ENCODE measurements at places on chromosomes 11 and 22.

DNA sequence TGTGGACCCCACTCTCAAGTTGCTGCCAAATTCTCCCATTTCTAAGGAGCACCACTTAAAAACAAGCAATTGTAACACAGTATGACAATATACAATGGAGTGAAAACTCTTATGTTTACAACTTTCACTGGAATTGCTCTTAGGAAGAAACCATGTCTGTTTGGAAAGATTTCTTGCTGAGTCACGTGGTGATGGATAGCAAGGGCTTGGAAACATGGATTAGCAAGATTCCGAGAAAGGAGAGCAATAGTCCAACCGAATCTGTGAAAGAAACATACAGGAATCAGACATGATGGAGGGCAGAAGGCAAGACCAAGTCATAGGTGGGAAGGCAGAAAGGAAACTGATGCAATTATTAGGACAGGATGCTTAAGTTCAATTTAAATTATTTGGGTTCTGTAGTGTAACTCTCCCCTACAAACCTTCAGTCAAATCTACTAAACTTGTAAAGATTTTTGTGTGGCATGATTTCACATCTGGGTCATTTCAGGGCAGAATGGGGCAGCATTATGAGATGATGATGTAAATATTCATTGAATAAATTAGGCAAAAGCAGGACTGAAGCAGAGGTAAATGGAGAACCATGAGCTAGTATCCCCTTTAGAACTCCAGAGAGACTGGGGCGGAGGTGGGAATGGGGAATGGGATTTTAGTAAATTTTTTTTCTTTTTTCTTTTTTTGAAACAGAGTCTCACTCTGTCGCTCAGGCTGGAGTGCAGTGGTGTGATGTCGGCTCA is 27.8 kb upstream of the THY1 start:
- no peak overlapping the region for H3K4me3 ChIP-seq
- no peak overlapping the region for H3K27ac ChIP-seq
- no peaks in the 10 kb centered on the region for H3K27me3 ChIP-seq
- DNase-seq = no peak
- no peaks in the 10 kb centered on the region for H3K36me3 ChIP-seq
- no peaks in the 10 kb centered on the region for H3K4me1 ChIP-seq

GRCh38 chr11:17542249-17542648 is 2.0 kb downstream of the USH1C start:
- no peak overlapping the region for H3K27ac ChIP-seq
- no peak for DNase-seq
- no peak overlapping the region for H3K4me3 ChIP-seq
- no peaks in the 10 kb centered on the region for H3K27me3 ChIP-seq
- H3K4me1 ChIP-seq = no peaks in the 10 kb centered on the region
- H3K36me3 ChIP-seq = no peaks in the 10 kb centered on the region

- no peak overlapping the region for H3K4me3 ChIP-seq
- no peak overlapping the region for H3K27ac ChIP-seq
- H3K27me3 ChIP-seq = no peaks in the 10 kb centered on the region
- H3K4me1 ChIP-seq = no peaks in the 10 kb centered on the region
- no peak for DNase-seq
Observed at GRCh38 chr11:117413616-117414015, 86.0 kb downstream of the CEP164 start.

- H3K36me3 ChIP-seq = no peaks in the 10 kb centered on the region
- DNase-seq = no peak
- H3K27ac ChIP-seq = no peak overlapping the region
Observed at GRCh38 chr11:19237813-19238212, 2.9 kb downstream of the E2F8 start.

DNA sequence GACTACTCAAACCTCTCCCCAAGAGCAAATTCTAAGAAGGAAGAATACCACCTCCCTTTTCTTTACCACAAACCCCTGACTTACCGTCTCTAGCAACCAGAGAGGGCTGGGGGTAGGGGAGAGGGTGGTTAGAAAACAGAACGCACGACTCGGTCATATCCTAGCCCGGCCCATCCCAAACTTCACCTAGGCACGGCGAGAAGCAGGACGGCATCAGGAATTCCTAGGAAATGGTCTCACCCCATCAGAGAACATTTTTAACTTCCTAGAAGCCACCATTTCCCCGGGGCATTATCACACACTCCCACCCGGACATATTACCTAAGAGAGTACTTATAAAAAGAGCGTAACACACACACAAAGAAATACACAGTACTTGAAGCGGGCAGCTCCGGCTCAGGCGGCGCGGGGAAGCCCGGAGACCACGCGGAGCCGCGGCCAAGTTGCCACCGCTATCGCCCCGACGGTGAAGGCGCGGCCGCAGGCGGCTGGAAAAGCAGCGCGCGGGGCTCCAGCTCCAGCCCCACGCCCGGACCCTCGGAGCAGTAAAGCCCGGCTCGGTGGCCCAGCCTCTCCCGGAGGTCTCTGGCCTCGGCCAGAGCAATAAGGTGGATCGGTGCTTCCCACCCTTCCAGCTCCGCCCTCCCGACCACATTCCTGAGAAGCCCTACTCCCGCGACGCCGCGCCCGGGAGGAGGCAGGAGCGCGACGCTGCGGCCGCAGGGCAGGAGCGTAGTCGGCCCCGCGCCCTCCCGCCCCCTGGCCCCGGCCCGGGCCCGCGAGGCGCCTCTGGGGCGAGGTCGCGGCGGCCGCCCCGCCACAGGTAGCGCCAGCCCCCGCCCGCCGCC is 878 bp downstream of the RRAS2 start:
- H3K27me3 ChIP-seq = no peaks in the 10 kb centered on the region
- H3K4me3 ChIP-seq = peak overlapping the region; percentile 94
- H3K36me3 ChIP-seq = no peaks in the 10 kb centered on the region
- DNase-seq = no peak

- no peak overlapping the region for H3K4me3 ChIP-seq
- H3K27ac ChIP-seq = no peak overlapping the region
- H3K27me3 ChIP-seq = no peaks in the 10 kb centered on the region
- H3K4me1 ChIP-seq = peaks cover 4% of the 10 kb centered on the region
Observed at GRCh38 chr11:1774886-1775285, 11.2 kb upstream of the CTSD start.

GRCh38 chr22:17804331-17805080 is 30.2 kb upstream of the BID start:
- H3K36me3 ChIP-seq = no peaks in the 10 kb centered on the region
- DNase-seq = no peak
- H3K27ac ChIP-seq = no peak overlapping the region
- H3K4me1 ChIP-seq = peaks cover 16% of the 10 kb centered on the region
- no peaks in the 10 kb centered on the region for H3K27me3 ChIP-seq
- no peak overlapping the region for H3K4me3 ChIP-seq

DNA sequence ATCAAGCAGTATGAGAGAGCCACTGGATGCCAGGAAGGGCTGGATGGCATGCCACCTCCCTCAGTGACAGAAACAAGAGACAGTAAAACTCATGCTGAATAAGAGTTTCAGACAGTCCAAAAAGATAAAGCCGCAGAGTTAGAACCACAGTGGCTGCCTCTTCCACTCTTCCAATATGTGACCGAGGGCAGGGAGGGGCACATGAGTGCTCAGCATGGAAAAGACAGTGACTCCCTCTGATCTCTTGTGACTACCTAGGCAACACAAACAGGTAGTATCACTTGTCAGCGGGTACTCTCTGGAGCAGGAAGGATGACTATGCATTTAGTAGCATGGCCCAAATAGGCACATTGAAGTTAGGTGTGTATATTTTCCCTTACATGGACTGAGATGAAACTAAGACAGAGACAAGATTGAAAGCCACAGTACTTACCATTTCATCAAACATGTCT is 295.4 kb downstream of the CADM1 start:
- no peaks in the 10 kb centered on the region for H3K36me3 ChIP-seq
- H3K27ac ChIP-seq = no peak overlapping the region
- no peak for DNase-seq

DNA sequence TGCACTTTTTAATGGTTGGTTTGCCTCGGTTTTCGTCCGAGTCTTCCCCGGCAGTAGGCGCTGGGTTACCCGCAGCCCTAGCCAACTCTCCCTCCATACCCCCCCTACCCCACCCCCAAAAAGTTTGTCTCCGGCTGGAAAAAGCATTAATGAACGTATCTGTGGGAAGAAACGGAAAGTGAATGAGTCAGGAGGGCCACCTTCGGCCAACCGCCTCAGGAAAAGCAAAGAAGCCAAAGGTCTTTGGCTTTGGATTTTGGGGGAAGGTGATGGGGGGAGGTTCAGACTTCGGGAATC is 508 bp upstream of the FLI1 start:
- peak overlapping the region; percentile 71 for H3K4me3 ChIP-seq
- H3K36me3 ChIP-seq = no peaks in the 10 kb centered on the region
- DNase-seq = no peak
- peak overlapping the region; percentile 89 for H3K27ac ChIP-seq

- no peak for DNase-seq
- H3K36me3 ChIP-seq = peaks cover 25% of the 10 kb centered on the region
- H3K27me3 ChIP-seq = no peaks in the 10 kb centered on the region
- H3K4me3 ChIP-seq = no peak overlapping the region
Observed at GRCh38 chr22:21971858-21972275, 10.7 kb downstream of the TOP3B start.
